Stimulated activated CD4-positive, alpha-beta T cell treated with anti-CD3 and anti-CD28 coated beads, Interleukin-12 subunit alpha, Interleukin-12 subunit beta, amount 100 ng/mL, for 4 hours (primary cell): ENCODE measurements at places on chromosomes 6 and 20.
A peak's percentile ranks its signal among the peaks of the same experiment; 100 is the strongest.

- DNase-seq: no peak
Measured at GRCh38 chr6:136798044-136798443, 5.8 kb upstream of the MAP3K5 start.

GRCh38 chr20:3510110-3510509, 39.3 kb downstream of the ATRN start:
- DNase-seq: no peak

- no peak for DNase-seq
Measured at GRCh38 chr6:97074785-97075184, 150.3 kb downstream of the KLHL32 start.

- DNase-seq: no peak
Measured at GRCh38 chr6:56037601-56038000, 162.2 kb upstream of the BMP5 start.

- DNase-seq: no peak
Measured at GRCh38 chr20:23413862-23414422, 7.3 kb downstream of the NAPB start.

DNA sequence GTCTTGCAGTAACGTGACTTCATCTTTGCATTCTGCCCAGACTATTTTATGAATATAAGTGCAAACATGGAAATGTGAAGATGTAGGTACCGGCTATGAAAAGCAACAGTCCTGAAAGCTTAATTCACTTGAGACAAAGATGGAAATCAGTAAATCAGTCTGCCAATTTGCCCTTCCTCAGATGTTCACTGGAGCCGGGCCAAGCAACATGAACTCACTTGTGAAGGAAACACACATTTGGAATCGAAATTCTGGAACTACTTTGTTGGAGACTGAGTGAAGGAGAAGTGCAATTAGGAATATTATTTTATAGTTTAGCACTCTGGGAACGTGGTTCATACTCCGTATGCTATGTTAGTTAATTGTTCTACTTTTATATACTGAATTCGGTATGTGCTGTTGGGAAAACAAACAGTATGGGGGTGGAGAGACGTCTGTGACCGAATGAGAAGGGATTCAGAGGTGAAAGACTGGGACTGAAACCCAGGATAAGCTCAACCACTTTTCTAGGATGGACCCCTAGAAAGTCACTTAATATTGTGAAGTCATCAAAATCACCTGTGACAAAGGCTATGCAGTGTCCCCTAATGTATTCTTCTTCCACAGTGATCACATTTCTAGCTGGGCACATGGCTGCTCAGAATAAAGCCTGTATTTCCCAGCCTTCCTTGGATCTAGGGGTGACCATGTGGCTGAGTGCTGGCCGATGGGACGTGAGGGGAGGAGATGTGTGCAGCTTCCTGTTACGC, 95.5 kb downstream of the PREX1 start:
- no peak for DNase-seq

- no peak for DNase-seq
Measured at GRCh38 chr6:39416026-39416425, 93.5 kb upstream of the KCNK16 start.

GRCh38 chr6:159325476-159325875, 156.3 kb downstream of the FNDC1 start:
- DNase-seq: no peak

DNA sequence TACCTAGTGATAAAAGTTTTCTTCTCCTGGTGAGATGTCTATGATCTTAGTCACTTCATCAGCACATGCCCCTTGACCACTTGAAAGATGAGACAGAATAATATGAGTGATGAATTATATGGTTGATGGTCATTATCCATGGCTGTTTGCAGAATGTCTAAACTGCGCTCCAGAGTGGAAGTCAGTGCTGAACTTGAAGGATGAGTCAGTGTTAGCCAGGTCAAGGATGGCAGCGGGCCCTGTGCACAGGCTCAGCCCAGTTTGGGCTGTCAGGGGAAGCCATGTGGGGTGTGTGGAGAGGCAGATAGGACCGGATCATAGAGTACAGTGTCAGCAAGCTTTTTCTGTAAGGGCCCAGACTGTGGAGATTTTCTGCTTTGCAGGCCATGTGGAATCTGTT, 67.2 kb upstream of the KIF25 start:
- DNase-seq: no peak

DNA sequence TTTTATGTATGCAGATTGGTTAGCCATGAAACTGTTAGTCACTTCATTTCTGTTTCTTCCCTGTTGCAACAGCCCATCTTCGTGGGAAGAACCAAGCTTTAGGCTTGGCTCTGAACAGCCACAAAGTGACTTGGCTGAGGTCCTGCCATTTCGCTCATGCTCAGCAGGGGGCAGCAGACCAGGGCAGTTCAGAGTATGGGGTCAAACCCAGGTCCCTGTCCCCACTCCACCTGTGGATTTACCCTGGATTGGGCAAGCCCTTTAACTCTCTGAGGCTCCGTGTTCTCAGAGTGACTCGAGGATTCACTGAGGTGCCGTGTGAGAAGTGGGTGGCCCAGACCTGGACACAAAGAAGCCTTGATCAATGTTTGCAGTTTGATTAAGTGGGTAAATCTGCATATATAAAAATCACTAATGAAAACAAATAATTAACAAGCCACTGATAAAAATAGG, 19.8 kb upstream of the MAP1LC3A start:
- peak; percentile 56 for DNase-seq

DNA sequence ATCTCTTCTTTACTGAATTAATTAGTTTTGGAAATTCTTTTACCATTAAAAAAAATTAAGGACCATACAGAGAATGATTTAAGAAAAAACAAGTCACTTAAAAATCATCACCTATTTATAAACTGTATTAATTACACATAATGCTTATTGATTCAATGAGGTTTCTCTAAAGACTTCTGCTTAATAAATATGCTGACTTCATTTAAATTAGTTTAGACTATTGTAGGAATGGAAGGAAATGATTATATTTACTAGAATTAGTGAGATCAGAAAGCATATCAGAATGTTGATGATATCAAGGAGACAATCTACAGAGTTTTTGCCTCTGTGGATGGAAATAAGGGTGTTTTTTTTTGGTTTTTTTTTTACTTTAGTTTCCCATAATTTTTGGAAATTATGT, 34.6 kb upstream of the SMIM28 start:
- DNase-seq: no peak

DNA sequence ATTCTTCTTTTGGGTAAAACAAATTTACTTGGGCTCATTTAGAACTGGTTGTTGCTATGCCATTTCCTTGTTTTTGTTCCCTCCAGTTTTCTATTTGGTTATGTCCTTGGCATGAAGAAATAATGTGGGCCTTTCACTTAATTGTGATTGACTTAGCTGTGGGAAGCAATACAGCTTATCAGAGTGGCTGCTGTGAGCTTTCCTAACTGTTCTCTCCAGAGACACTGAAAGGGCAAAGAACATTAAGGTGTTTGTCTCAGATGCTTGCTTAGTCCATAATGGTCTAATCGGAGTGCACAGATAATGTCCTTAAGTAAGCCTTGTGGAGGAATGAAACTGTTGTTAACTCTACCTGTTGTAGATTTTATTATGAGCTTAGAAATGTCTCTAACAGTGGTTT, 56.6 kb downstream of the SH3BGRL2 start:
- no peak for DNase-seq

- DNase-seq: no peak
Measured at GRCh38 chr6:44116641-44117382, 10.4 kb downstream of the MRPL14 start.

DNA sequence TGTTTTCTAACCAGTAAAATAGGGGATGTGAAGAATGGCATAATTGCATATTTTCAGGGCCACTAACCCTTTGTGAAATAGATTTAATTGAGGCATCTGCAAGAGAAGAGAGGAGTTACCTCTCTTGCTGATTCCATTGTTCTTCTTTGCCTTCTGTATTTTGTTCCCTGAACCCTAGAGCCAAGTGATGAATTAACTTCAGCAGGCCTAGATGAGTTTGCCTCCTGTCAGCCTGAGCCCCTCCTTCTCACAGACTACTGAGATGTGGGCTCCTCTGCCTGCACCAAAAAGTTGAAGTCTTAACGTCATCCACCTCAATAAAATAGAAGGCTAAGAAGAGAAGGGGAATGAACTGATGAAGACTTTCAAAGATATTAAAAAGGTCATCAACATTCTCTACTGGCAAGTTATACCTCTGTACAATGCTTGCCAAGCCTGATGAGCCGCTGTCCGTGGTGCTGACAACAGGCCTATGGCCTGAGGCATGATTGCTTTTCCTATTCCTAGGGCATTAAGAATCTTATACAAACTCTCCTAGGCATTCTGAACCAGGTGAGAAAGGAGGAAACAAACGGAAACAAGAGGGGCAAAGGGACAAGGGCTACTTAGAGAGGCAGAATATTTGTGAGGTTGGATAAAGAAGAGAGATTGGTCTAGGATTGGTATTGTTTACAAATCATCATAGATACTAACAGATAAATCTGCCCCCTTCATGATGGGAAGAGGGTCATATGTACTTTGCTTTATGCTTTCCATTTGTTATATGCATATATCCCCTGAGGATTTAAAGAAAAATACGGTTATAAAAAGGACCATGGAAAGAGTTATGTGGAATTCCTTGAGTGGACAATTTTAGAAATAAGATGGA, 46.8 kb downstream of the CD24 start:
- peak; percentile 16 for DNase-seq

- no peak for DNase-seq
Measured at GRCh38 chr6:109301418-109301817, 80.8 kb downstream of the CD164 start.

- DNase-seq: no peak
Measured at GRCh38 chr20:58056921-58057686, 171.3 kb downstream of the ANKRD60 start.

- no peak for DNase-seq
Measured at GRCh38 chr6:36970892-36971842, 14.8 kb downstream of the MTCH1 start.
